ENCODE measurements at places on chromosomes 2 and 18.

GRCh38 chr2:10413991-10414451 lies 34.1 kb downstream of the ODC1 start:
- no peak for DNase-seq

DNA sequence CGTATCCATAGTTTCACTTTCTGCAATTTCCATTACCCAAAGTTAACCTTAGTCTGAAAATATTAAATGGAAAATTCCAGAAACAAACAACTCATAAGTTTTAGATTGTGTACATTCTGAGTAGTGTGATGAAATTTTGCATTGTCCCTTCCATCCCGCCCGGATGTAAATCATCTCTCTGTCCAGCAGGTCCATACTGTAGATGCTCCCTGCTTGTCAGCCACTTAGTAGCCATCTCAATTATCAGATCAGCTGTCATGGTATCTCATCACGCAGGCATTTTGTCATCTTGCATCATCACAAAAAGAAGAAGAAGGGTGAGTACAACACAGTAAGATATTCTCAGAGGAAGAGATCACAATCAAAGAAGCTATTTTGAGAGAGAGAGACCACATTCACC lies 185.0 kb upstream of the STK17B start:
- no peak for DNase-seq

- DNase-seq: no peak
Observed at GRCh38 chr2:180559038-180559437, 421.4 kb upstream of the UBE2E3 start.

DNA sequence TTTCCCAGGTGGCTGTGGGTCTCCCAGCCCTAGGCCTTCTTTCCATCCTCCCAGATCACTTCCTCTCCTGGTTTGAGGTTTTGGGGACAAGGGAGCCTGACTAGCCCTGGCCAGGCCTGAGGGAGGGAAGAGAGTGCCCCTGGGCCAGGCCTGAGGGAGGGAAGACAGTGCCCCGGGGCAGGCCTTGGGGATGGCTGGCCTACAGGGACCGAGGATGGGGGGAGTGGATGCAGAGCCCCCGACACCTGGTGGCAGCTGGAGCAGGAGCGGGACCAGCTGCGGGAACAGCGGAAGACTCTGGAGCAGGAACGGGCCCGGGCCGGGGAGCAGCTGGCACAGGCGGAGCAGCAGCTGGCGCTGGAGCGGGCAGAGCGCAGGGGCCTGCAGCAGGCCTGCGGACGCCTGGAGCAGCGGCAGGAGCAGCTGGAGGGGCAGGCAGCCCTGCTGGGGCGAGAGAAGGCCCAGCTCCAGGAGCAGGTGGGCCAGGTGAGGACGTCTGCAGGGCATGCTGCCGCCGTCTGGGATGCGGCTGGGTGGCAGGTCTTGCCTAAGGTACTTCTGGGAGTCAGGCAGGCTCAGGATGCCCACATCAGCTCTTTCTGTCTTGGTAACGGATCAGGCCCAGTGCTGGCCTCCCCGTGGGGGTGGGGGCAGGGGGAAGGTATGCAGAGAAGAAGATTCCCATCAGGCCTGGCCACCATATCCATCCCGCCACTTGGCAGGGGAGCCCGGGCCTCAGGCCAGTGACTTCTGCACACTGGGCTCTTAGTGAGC lies 29.2 kb downstream of the CROCC2 start:
- no peak for DNase-seq

- DNase-seq: no peak
Observed at GRCh38 chr2:26884486-26884885, 36.6 kb downstream of the DPYSL5 start.

DNA sequence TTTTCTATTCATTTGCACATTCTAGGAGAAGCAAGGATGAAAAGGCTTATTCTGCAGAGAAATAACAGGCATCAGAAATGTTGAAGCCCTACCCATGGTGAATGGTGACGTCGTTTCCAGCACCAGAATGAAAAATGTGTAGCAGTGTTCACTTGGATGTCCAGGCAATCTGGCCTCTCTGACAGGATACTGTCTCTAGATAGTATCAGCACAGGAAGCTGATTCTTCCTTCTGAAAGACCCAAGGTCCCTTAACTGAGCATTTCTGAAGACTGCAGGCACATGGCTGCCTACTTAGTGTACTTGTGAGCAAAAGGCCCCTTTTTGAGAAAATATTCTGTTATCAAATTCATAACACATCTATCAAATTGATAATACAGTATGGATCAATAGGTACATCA lies 234.1 kb downstream of the XIRP2 start:
- DNase-seq: no peak

DNA sequence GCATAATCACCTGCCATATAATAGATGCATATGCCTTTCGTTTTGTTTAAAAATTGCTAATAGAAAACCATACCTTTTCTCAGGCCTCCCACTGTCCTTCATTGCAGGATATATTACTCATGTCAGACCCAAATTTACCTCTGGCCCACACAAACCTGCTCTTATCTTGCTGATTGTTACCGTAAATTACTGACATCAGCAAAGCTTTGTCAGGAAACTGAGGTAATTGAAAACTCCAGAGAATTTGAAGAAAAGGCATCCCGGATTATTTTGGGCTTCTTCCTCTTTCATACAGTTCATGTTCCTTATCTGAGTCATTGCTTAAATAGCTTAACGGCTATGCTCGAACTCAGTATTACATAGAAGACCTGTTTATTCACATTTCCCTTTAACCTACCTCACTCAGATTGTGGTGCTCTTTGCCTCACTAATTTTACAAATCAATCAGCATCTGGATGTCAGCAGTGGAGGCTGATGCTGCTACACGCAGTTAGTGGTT lies 145.7 kb downstream of the ZEB2 start:
- DNase-seq: no peak

- peak; percentile 10 for DNase-seq
Observed at GRCh38 chr2:20012282-20013125, at the start of gene MATN3. TSS of gene MATN3 (minus strand) at chr2:20012668. CDS start at chr2:20012631, 37 bp downstream.

GRCh38 chr18:68997845-68998244 lies 200.0 kb downstream of the CCDC102B start:
- DNase-seq: no peak

DNA sequence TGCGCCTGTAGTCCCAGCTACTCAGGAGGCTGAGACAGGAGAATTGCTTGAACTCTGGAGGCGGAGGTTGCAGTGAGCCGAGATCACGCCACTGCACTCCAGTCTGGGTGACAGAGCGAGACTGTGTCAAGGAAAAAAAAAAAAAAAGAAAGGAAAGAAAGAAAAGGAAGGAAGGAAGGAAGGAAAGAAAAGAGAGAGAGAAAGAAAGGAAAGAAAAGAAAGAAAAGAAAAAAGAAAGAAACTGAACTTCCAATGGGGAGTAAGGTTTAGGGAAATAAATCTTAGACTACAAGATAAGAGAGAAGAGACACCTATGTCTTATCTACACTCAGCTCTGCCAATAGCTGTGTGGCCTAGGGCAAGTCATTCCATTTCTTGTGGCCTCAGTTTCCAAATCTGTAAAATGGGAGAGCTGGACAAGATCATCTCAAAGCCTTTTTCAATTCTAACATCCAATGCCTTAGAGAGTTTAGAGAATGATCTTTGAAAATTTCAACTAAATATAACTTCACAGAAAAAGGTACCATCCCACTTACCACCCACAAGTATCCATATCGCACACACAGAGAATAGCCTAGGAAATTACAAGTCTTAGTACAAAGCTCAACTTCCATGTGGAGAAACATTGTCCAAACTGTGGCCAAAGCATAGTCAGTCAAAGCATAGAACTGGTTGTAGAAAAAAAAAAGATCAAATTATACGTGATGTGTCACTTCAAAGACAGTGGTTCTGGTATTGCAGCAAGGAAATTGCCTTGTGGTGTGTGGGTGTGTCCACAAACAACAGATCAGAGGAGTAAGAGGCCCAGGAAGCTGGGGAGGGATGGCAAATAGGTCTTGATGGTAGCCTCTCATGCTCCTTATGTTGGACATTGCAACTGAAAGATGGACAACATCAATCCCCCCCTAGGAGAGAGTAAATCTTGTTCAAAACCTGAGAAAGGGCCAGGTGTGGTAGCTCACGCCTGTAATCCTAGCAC lies 42.4 kb downstream of the SLC14A2 start:
- peak; percentile 61 for DNase-seq

DNA sequence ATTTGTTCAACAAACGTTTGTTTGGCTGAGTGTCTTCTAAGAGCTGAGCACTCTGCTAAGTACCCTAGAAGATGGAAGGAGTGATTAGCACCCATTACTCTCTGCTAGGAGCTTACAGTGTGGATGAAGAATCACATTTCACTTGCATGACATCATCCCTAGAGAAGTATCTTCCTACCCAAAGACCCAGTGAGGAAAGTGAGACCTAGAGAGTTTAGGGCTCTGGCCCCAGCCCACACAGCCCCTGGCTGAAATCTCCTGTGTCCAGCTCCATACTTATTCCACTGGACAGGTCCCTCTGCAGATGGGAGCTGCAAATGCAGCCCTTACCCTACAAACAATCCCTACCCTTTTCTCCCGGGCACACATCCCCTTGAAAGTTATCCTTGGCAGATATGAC lies 26.8 kb upstream of the EPAS1 start:
- DNase-seq: no peak

DNA sequence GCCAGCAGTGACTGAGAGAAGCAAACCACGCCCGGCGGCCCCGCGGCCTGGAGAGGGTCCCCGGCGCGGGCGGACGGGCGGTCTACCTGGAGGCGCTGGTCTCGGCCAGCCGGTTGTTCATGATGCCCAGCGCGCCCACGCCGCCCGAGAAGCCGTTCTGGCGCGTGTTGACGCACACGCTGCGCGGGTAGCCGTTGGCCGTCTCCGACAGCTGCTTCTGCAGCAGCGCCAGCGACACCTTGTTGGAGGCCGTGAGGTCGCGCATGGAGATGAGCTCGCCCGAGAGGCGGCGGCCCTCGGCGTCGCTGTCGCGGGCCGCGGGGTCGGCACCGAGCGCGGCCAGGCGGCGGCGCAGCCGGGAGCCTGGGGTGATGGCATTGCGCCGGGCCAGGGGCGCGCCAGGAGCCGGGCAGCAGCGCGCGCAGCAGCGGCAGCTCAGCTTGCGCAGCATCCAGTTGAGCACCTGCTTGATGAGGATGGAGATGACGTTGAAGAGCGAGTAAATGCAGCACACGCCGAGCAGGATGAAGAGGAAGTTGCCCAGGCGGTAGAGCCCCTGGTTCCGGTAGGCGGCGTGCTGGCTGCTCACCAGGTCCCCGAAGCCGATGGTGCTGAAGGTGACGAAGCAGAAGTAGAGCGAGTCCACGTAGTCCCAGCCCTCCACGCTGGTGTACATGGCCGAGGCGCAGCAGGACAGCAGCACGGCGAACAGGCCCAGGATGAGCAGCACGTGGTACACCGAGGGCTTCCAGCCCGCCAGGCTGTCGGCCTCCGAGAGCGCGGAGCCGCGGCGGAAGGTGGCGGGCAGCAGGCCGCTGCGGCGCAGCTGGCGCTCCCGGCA lies 118.1 kb downstream of the MSH2 start:
- peak; percentile 74 for DNase-seq

DNA sequence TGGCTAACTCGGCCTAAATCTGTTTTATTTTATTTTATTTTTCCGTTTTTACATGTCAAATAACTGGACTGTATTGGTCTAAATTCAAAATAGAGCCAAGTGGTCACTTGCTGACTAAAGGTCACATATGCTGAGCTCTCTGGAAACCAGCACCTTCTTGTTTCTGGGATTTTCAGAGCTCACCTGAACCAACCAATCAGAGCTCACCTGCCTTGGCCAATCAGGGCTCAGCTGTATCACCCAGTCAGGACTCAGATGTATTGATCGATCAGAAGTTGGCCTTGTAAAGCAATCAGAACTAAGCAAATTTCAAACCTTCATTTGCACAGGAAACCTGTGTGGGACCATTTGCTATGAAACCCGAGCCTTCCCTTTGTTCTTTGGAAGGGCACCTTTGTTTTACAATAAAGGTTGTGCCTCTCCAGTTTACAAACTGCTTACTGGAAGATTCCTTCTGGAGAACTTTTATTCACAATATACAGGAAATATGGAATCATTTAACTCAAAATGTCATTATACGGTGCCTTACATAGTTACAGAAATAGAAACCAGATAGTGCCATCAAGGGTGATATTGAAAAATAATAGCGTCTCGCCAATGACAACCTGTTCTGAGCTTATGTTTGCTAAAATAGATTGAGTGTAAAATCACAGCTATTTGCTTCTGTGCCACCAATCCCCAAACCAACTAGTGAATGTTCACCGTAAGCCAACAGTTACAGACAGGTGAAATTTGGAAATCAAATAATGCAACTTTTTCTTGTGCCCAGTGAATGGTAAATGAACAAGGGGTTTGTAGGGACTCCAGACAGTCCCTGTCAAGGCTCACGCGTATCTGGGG lies 17.3 kb upstream of the PSD4 start:
- DNase-seq: peak; percentile 27

GRCh38 chr2:98727369-98728087 lies 3.4 kb downstream of the MGAT4A start:
- DNase-seq: no peak

DNA sequence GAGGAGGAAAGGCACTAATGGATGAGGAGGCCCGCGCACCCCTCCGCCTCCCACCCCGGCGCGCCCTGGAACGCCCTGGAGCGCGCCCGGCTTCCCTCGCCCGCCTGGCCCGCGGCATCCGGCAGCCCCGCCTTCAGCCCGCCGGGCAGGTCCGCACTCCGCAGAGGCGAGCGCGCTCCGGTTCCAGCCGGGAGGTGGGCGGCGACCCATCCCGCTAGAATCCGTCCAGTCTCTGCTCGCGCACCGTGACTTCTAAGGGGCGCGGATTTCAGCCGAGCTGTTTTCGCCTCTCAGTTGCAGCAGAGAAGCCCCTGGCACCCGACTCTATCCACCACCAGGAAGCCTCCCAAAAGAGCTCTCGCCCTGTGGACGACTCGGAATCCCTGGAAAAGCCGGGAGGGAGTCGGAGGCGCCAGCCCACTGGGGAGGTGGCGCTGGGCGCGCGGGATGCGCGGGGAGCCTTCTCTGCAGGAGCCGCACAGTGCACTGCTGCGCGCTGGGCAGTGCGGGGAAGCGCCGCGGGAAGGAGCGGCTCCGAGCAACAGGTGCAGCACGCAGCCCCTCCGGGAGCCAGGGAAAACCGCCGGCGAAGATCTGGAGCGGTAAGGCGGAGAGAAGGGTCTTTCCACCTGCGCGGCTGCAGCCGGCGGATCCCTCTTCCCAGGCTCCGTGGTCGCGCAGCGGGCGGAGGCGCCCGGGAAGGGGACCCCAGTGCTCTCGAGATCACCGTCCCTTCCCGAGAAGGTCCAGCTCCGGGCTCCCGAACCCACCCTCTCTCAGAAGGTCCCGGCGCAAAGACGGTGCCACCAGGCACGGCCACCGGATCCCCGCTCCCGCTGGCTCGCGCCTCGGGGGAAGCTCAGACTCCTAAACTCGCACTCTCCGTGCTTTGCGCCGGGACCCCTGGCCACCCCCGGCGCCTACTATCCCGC lies at the start of gene GALR1:
Gene GALR1 (plus strand): TSS at position 280 of the 932 bp plus-strand sequence. CDS start 701 bp downstream, outside the sequence.
- no peak for DNase-seq
